ENCODE measurements at places on chromosomes 3 and 15. TPM values are rescaled to one million over a fixed set of nuclear protein-coding genes. Genes with fewer than 3 reads are reported as not detected.

Gene MEGF11
- total RNA-seq, result not detected

Gene ABI3BP
- total RNA-seq, result 46.8 TPM

GRCh38 chr3:166243511-166243910 is 406.3 kb upstream of the BCHE start:
- H3K4me1 ChIP-seq, result no peaks in the 10 kb centered on the region
- no peak for DNase-seq
- no peaks in the 10 kb centered on the region for H3K36me3 ChIP-seq
- H3K27me3 ChIP-seq, result no peaks in the 10 kb centered on the region
- H3K4me3 ChIP-seq, result no peak overlapping the region
- H3K27ac ChIP-seq, result no peak overlapping the region

GRCh38 chr3:24485511-24485910 is 9.1 kb downstream of the THRB start:
- H3K4me3 ChIP-seq, result peak overlapping the region; percentile 16
- no peak overlapping the region for H3K27ac ChIP-seq
- DNase-seq, result no peak
- H3K27me3 ChIP-seq, result no peaks in the 10 kb centered on the region
- no peaks in the 10 kb centered on the region for H3K36me3 ChIP-seq

GRCh38 chr3:32934150-32934742 is 17.2 kb upstream of the CCR4 start:
- H3K27ac ChIP-seq, result no peak overlapping the region
- no peaks in the 10 kb centered on the region for H3K36me3 ChIP-seq
- H3K4me3 ChIP-seq, result no peak overlapping the region
- no peaks in the 10 kb centered on the region for H3K4me1 ChIP-seq
- DNase-seq, result no peak
- H3K27me3 ChIP-seq, result no peaks in the 10 kb centered on the region

Gene LTF
- 0.28 TPM for total RNA-seq

GRCh38 chr3:175573226-175573625 is 714.1 kb downstream of the NAALADL2 start:
- no peak overlapping the region for H3K4me3 ChIP-seq
- H3K27me3 ChIP-seq, result no peaks in the 10 kb centered on the region
- H3K27ac ChIP-seq, result no peak overlapping the region
- H3K36me3 ChIP-seq, result no peaks in the 10 kb centered on the region
- DNase-seq, result no peak
- no peaks in the 10 kb centered on the region for H3K4me1 ChIP-seq

Gene PRICKLE2
- 42.3 TPM for total RNA-seq

DNA sequence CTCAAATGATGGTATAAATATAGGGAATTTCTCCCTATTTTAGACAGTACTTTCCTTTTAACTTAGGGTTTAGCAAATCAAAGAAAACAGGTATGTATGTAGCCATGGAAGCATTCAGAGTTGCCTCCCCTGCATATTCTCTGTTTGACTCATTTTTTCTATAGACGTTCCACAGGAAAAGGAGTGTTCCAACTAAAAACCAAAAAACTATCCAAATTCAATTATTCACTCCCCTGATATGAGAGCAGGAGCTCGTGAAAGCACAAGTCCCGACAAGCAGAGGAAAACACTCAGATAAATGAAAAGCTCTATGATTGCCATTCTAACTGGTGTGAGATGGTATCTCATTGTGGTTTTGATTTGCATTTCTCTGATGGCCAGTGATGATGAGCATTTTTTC is 119.5 kb downstream of the FRMD5 start:
- peaks cover 4% of the 10 kb centered on the region for H3K4me1 ChIP-seq
- no peak for DNase-seq
- H3K36me3 ChIP-seq, result no peaks in the 10 kb centered on the region
- H3K4me3 ChIP-seq, result no peak overlapping the region
- H3K27ac ChIP-seq, result no peak overlapping the region
- no peaks in the 10 kb centered on the region for H3K27me3 ChIP-seq

DNA sequence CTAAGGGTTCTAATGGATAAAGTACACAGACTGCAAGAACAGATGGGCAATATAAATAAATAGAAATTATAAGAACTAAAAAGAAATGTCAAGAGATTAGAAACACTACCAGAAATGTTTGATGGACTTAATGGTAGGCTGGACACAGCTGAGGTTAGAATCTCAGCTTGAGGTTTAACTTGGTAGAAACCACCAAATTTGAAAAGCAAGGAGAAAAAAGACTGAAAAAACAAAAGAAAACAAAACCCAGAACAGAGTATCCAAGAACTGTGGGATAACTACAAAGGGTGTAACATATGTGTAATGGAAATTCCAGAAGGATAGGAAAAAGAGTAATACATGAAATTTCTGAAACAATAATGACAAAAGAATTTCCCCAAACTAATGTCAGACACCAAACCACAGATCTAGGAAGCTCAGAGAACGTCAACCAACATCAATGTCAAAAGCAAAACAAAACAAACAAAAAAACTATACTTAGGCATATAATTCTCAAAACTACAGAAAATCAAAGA is 35.0 kb downstream of the RFX7 start:
- H3K27ac ChIP-seq, result no peak overlapping the region
- H3K4me1 ChIP-seq, result peaks cover 12% of the 10 kb centered on the region
- no peak overlapping the region for H3K4me3 ChIP-seq

DNA sequence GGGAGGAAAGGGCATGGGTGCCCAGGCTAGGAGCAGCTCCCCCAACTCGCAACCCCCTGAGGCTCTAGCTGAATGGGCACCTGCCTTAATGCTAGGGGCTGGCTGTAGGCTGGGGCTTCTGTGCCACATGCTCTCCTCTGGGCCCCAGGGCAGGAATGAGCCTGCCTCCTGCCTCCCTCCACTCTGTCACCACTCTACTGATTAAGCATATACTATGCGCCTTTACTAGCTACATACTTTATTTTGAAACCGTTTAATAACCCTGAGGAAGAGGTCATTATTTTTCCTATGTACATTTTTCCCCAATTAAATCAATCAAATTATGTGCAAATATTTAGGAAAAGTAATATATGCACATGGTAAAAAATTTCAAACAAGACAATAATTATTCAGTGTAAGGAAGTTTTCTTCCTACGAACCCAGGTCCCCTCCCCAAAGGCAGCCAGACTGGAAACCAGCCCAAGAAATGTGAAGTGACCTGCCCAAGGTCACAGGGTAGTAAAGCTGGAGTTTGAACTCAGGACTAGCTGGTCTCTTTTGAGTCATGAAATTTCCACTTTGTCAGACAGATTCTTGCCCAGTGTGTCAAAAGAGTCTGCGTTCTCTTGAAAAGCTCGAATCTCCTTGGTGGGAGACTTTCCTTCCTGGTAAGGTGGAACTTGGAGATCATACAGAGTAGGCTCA is 122.5 kb downstream of the DNAJB8 start:
- H3K4me3 ChIP-seq, result no peak overlapping the region
- no peaks in the 10 kb centered on the region for H3K4me1 ChIP-seq
- no peaks in the 10 kb centered on the region for H3K27me3 ChIP-seq
- no peak for DNase-seq
- H3K36me3 ChIP-seq, result peaks cover 5% of the 10 kb centered on the region
- no peak overlapping the region for H3K27ac ChIP-seq

DNA sequence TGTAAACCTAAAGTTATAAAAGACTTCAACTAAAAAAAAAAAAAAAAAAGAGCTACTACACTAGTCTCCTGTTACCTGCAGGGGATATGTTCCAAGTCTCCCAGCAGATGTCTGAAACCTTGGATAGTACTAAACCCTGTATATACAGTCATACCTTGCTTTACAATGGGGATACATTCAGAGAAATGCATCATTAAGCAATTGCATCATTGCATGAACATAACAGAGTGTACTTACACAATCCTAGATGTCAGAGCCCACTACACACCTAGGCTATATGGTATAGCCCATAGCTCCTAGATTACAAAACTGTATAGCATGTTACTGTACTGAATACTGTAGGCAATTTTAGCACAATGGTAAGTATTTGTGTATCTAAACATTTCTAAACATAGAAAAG is 119.1 kb downstream of the GMPS start:
- no peak for DNase-seq
- H3K27me3 ChIP-seq, result no peaks in the 10 kb centered on the region
- H3K27ac ChIP-seq, result no peak overlapping the region
- peaks cover 11% of the 10 kb centered on the region for H3K4me1 ChIP-seq
- no peak overlapping the region for H3K4me3 ChIP-seq
- H3K36me3 ChIP-seq, result no peaks in the 10 kb centered on the region

Gene CSPG4
- 263 TPM for total RNA-seq

- no peak for DNase-seq
- no peak overlapping the region for H3K27ac ChIP-seq
- no peaks in the 10 kb centered on the region for H3K36me3 ChIP-seq
These were observed 229.1 kb downstream of the CHST2 start for GRCh38 chr3:143348486-143349327.

- H3K27me3 ChIP-seq, result no peaks in the 10 kb centered on the region
- peak overlapping the region; percentile 6 for H3K27ac ChIP-seq
- DNase-seq, result no peak
- H3K4me3 ChIP-seq, result peak overlapping the region; percentile 52
- H3K36me3 ChIP-seq, result no peaks in the 10 kb centered on the region
- H3K4me1 ChIP-seq, result peaks cover 16% of the 10 kb centered on the region
These were observed 113.8 kb downstream of the PPM1L start for GRCh38 chr3:160869825-160870224.

- H3K4me3 ChIP-seq, result no peak overlapping the region
- H3K36me3 ChIP-seq, result no peaks in the 10 kb centered on the region
- H3K27ac ChIP-seq, result no peak overlapping the region
- no peak for DNase-seq
These were observed 311.4 kb downstream of the TBC1D5 start for GRCh38 chr3:17431004-17431403.

Gene SH2D7
- total RNA-seq, result not detected

DNA sequence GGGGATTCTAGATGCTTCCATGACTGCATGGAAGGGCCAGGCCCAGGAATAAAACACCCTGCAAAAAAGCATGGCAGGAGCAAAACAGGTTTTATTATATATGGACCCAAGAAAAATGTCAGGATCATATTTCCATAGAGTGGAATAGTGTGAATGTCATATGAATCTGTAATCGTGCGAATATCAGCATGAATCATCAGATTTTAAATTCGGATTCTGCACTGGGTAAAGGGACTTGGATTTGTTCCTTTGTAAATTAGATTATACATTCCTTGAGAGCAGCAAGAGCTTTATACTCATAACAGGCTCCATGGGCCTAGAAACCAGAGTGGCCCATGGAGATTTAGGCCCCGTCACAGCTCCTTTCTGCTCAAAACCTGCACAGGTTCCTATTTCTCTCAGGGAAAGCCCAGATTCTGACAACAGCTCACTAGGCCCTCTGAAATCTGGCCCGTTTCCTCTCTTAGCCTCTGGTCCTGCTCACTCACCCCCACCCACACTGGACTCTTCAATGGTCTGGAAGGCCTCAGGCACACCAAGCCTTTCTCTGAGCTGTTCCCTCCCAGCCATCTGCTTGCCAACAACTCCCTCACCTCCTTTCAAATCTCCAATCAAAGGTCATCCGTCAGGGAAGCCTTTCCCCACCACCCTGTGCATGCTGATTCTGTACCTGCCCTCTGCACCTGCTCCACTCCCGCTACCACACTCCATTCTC is 76.0 kb downstream of the FEM1B start:
- H3K4me3 ChIP-seq, result no peak overlapping the region
- no peak for DNase-seq
- H3K27me3 ChIP-seq, result no peaks in the 10 kb centered on the region
- peaks cover 33% of the 10 kb centered on the region for H3K36me3 ChIP-seq
- peaks cover 29% of the 10 kb centered on the region for H3K4me1 ChIP-seq

DNA sequence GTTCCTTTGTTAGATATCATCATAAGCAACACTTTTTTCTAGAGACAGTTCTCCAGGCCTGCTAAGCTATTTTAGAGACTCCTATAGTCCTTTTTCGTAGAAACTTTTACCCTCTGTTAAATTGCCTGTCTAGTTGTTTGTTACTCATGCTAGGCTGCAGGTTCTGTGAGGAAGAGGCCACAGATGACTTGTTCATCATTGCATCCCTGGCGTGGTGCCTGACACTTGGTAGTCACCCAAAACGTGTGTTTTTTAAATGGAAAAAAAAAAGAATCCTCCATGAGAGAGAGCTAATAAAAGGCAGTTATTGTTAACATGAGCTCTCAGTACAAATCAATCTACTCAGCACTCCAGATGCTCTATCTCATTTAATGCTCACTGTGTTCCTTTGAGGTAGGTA is 35.1 kb downstream of the CCDC54 start:
- DNase-seq, result no peak
- H3K27me3 ChIP-seq, result no peaks in the 10 kb centered on the region
- H3K4me1 ChIP-seq, result no peaks in the 10 kb centered on the region
- no peak overlapping the region for H3K4me3 ChIP-seq

Gene ZNF660
- total RNA-seq, result 3.8 TPM

GRCh38 chr15:79593119-79593869 is 161.2 kb downstream of the MINAR1 start:
- no peaks in the 10 kb centered on the region for H3K4me1 ChIP-seq
- H3K36me3 ChIP-seq, result no peaks in the 10 kb centered on the region
- no peaks in the 10 kb centered on the region for H3K27me3 ChIP-seq
- no peak overlapping the region for H3K4me3 ChIP-seq
- H3K27ac ChIP-seq, result no peak overlapping the region

Gene CAMP
- not detected for total RNA-seq

Gene LRTM1
- total RNA-seq, result not detected

- DNase-seq, result no peak
- H3K36me3 ChIP-seq, result peaks cover 18% of the 10 kb centered on the region
- H3K4me1 ChIP-seq, result no peaks in the 10 kb centered on the region
- H3K27ac ChIP-seq, result no peak overlapping the region
- no peaks in the 10 kb centered on the region for H3K27me3 ChIP-seq
These were observed 129.4 kb downstream of the LRRK1 start for GRCh38 chr15:101048581-101049030.

GRCh38 chr3:105791919-105792786 is 76.7 kb downstream of the CBLB start:
- H3K27ac ChIP-seq, result no peak overlapping the region
- H3K4me1 ChIP-seq, result peaks cover 35% of the 10 kb centered on the region
- H3K36me3 ChIP-seq, result no peaks in the 10 kb centered on the region
- no peaks in the 10 kb centered on the region for H3K27me3 ChIP-seq
- DNase-seq, result peak; percentile 43

GRCh38 chr3:69539134-69539533 is 153.2 kb upstream of the FRMD4B start:
- no peaks in the 10 kb centered on the region for H3K36me3 ChIP-seq
- no peaks in the 10 kb centered on the region for H3K27me3 ChIP-seq
- H3K4me1 ChIP-seq, result peaks cover 3% of the 10 kb centered on the region
- no peak for DNase-seq

GRCh38 chr3:194731506-194732073 is 45.9 kb downstream of the FAM43A start:
- H3K27me3 ChIP-seq, result no peaks in the 10 kb centered on the region
- H3K4me1 ChIP-seq, result peaks cover 7% of the 10 kb centered on the region
- H3K36me3 ChIP-seq, result no peaks in the 10 kb centered on the region
- H3K4me3 ChIP-seq, result no peak overlapping the region
- H3K27ac ChIP-seq, result no peak overlapping the region

- H3K4me1 ChIP-seq, result no peaks in the 10 kb centered on the region
- no peak for DNase-seq
- H3K27me3 ChIP-seq, result no peaks in the 10 kb centered on the region
- H3K4me3 ChIP-seq, result no peak overlapping the region
- no peaks in the 10 kb centered on the region for H3K36me3 ChIP-seq
These were observed 49.8 kb upstream of the SYN2 start for GRCh38 chr3:11954312-11954934.

All from thoracic aorta (tissue), 2 donors.